ENCODE measurements at places on chromosomes 13 and 19. TPM values are rescaled to one million over a fixed set of nuclear protein-coding genes. Genes with fewer than 3 reads are reported as not detected.

The LRRC63 gene
- total RNA-seq = not detected

The FAM216B gene
- under 0.01 TPM for total RNA-seq

The KCNC3 gene
- total RNA-seq = not detected

The RFPL4A gene
- total RNA-seq = not detected

The CD22 gene
- not detected for total RNA-seq

The ZNF726 gene
- 5.3 TPM for total RNA-seq

The ZNF471 gene
- 9.0 TPM for total RNA-seq

The C3 gene
- 1,672 TPM for total RNA-seq

The DLL3 gene
- total RNA-seq = not detected
